ENCODE measurements at places on chromosomes 6 and 20.

GRCh38 chr6:24546439-24546838 lies 51.7 kb downstream of the ALDH5A1 start:
- DNase-seq, result no peak

- DNase-seq, result no peak
Measured at GRCh38 chr6:42071881-42072583, 21.7 kb downstream of the TAF8 start.

DNA sequence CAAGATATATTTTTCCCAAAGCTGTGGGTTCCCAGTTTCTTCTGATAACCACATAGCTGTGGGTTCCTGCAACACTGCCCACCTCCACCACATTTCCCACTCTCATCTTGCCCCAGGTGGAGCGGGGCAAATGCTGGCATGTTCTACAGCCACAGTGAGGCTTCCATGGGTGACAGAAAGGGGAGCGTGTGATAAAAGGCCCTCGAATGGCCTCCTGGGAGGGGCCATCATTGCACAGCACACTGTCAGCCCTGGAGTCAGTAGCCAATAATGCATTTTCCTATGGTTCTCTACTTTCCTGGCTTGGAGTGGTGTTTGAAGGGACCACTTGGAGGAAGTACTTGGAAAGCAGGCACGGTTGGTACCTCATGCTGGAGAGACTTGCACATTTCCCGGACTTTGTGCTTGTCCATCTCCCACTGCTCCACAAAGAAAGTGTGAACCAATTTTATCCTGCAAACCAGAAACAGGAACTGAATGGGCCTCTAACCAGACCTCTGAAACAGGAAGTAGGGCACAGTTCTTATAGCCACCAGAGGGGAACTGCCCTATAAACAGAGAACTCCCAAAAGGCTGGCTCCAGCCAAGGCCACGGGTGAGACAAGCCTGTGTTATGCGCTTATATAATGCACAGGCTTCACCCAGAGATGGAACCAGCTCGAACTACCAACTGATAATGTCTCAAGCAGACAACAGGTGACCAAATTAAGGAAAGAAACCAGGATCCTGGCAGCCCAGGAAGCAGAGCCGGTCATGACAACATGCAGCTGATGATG lies 8.6 kb downstream of the MAP3K5 start:
- no peak for DNase-seq

GRCh38 chr6:166375013-166375412 lies 7.7 kb downstream of the MPC1 start:
- no peak for DNase-seq

DNA sequence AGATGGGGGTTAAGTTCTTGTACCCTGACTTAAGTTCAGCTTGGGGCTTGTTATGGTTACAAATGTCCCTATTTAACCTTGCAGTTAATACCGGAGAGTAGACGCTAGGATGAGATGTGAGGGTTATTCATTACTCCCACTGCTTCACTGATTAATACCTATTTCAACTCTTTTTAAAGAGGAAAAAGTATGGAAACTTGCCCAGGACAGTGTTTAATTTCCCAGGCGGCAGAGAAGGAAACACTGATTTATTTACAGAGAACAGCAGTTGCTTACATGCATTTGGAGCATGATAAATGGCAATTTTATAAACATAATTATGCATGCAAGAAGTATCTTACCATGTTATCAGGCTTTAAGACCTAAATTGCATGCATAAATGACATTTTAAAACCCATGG lies 137.7 kb downstream of the RCAN2 start:
- no peak for DNase-seq

All from lower leg skin (tissue), 4 donors.